Stimulated activated CD4-positive, alpha-beta T cell treated with anti-CD3 and anti-CD28 coated beads, Interleukin-1b, Interleukin-23, amount 100 ng/mL, for 4 hours (primary cell): ENCODE measurements at places on chromosomes 3 and 15.

GRCh38 chr3:43729707-43730414 is 39.1 kb downstream of the ABHD5 start:
- DNase-seq = no peak

DNA sequence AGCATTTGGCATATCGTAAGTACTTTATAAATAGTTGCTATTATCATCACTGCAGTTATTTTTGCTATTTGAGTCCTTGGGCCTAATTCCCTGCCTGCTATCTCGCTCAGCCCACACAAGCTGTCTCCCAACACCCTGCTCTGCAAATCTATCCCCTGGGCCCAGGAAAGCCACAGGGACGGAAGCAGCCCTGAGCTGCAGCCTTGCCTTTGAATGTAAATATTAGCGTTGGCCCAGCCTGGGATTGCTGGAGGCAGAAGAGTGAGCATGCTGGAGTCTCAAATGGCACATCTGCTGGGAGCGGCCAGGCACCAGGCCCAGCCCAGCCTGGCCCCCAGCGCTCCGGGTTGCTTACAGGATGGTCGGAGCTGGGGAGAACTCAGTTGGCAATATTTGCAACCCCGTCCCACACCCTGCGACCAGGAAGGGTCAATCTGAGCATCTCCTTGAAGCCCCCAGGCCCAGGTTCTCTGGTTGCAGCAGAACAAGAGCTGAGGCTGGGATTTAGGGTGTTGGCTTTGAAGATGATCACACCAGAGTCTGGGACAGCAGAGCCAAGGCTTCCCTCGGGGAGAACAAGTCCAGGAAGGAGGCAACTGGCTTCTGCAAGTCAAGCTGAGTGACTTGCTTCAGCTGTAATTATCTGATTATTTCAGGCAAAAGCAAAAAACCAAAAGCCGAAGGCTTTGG is 529.6 kb downstream of the SHQ1 start:
- no peak for DNase-seq

- DNase-seq = no peak
Observed at GRCh38 chr3:37762698-37763097, 99.0 kb upstream of the CTDSPL start.

DNA sequence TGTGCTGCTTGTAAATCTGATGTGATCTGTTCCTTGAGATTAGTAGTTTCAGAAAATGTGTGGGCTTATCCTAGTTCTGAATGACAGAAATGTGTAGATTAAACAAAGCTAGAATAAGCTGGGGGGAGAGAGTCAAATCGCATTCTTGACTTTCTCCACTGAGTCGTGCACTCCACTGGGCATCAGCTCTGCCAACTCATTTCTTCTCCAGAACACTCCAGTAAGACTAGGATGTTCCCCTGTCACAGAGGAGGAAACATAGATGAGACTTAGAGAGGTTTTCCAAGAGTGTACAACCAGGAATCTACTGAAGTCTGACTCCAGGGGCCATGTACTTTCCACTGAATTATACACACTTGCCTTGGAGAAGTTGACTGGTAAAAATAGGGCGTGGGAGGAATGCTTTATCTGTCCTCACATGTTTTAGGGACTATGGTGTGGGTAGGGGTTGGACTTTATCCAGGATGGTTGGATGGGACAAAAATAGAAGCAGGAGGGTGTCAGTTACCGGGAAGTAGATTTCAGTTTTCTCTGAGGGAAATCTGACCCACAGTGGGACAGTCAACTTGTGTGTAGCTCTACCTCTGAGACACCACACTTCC is 298.2 kb downstream of the UBE2E2 start:
- no peak for DNase-seq

DNA sequence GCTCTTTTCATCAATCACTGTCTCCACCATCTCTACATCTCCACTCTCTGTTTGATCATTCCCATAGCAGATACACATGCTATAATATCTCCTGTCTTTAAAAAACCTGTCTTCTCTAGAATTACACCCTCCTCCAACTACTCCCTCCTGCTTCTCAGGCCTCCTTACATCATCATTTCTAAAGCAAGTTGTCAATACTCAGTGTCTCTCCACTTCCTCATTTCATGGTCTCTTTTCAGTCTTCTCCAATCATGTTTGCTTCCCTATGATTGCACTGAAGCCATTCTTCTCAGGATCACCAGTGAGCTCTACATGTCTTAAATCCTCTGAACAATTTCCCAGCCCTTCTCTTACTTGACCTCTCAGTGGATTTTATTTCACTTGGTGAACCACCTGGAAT is 87.0 kb upstream of the ZNF280D start:
- DNase-seq = no peak

DNA sequence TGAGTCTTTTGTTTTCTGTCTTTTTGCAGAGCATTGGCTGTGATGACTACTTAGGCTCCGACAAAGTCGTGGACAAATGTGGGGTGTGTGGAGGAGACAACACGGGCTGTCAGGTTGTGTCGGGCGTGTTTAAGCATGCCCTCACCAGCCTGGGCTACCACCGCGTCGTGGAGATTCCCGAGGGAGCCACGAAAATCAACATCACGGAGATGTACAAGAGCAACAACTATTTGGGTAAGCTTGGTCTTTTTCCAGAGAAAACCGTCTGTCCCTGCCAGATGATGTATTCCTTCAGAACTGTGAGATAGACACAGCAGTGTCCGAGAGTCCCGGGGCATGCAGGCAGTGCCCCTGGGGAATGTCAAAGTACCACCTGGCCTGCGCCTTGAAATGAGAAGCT is 149.9 kb upstream of the NR2E3 start:
- DNase-seq = no peak

- no peak for DNase-seq
Observed at GRCh38 chr15:49471733-49472132, 48.7 kb downstream of the FGF7 start.

- DNase-seq = no peak
Observed at GRCh38 chr3:24704496-24704895, 209.8 kb upstream of the THRB start.

DNA sequence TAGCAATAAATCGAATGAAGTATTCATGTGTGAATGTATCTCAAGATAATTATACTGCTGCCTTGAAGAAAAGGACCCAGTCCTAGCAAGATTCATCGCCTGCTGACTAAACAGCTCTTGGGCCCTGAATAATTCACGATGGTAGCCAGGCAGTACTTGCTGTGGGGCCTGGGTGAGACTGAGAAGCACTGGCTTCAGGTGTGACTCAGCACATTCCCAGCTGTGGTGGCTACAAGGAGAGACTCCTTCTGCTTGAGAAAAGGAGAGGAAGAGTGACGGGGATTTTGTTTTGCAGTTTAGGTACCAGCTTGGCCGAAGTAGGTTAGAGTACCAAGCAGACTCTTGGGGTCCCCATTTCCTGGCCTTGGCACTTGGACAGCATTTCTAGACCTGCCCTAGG is 47.6 kb upstream of the CD200R1L start:
- DNase-seq = no peak

- no peak for DNase-seq
Observed at GRCh38 chr3:107947203-107947602, 143.6 kb downstream of the CD47 start.

DNA sequence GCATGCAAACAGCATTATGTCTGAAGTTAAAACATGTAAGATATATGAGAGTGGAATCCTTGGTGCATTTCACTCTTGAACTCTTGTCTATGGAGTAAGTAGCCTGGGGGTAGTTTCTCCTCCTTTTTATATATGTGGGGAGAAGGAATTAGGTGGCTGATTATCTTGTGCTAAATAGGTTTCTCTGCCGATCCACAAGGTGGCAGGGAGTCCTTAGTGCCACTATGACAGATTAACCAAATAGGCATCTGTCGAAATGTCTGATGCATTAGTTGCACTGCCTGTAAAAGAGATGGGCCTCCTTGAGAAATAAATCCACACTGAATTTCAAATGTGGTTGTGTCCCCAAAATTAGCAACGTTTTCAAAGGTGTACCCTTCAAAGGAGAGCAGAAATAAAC is 170.1 kb downstream of the CNTN4 start:
- no peak for DNase-seq

GRCh38 chr3:30680789-30681648 is 74.6 kb downstream of the TGFBR2 start:
- no peak for DNase-seq

DNA sequence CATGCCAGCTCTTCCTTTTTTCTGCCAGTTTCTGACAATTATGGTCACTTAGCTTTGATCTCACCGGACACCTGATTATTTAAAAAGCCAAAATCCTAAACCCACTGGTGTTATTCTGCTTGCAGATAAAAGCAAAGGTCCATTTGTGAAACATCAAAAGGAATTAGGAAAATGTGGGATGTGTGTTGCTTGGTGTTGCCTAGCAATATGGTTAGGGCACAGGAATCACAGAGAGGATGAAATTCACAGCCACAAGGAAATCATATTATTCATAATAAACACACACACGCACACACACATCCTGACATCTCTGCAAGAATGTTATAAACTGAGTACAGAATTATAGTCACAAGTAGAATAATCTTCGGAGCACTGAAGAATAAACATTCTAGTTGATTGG is 89.3 kb upstream of the BHLHE40 start:
- no peak for DNase-seq
